ENCODE measurements at places on chromosomes 5 and 9.

DNA sequence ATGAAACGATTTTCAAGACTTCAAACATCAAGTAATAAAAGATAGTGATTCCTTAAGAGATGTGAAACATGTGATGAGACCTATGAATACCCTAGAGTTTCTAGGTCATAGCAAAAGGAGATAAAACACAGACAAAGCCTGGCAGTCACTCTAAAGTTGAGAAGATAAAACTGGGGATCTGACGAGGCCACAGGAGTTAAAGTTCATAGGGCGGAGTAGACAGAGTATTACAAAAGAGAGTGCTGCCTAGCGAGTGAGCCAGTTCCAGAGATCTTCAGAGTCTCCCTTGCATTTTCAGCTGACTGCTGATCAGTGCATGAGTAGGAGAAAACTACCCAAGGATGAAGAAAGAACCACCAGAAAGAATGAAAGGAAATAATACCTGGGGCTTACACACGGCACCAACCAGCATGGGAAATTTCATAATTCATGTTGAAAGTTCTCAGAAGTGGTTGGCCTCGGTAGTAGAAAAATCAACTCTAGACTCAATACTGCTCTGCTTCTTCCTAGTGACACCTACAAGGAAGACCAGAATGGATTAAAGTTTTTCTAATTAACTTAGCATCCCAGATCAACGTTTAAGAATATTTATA is 30.4 kb downstream of the FBXO4 start:
- DNase-seq: no peak

GRCh38 chr5:133041157-133041784 is 10.5 kb upstream of the HSPA4 start:
- no peak for DNase-seq

- DNase-seq: no peak
Observed at GRCh38 chr5:131068076-131068475, 97.0 kb downstream of the HINT1 start.

DNA sequence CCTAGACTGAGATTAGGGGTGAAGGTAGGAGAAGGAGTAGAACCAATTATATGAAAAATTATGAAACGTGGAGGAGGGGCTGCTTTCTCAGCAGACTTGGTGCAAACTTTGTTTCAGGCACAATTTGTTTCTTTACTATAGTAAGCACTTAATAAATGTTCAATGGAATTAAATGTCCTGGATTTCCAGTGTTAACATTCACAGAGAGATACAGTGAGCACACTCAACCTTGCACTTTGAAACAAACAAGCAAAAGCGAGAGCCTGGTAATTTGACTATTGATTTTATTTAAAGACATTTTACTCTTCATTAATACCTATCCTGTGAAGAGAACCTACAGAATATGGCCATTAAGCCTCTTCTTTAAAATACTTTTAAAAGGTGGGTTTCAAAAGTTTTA is 933 bp downstream of the LECT2 start:
- DNase-seq: no peak

GRCh38 chr5:124961521-124961920 is 215.1 kb upstream of the ZNF608 start:
- no peak for DNase-seq

DNA sequence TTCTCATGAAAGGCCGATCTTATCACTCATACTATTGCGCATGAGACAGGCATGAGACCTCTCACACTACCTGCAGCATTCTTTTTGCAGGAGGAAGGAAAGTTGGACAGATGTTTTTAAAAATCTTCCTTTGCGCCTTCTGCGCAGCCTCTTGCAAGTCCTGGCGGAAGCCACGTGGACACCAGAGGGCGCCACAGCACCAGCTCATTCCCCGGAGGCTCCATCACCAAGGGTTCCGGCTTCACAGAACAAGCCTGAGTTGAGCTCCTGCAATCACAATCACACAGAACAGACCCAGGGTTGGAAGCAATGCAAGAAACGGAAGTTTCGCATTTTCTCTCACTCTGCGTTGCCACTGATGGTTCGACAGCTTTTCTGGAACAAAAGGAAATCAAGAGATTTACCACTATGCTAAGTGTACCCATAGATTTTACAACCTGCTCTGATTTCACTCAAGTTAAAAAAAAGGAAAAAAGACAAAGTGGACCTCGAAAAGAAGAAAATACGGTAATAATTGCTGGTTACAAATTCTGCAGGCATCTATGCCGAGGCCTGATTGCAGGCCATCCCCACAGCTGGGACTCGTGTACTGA is 304.7 kb upstream of the MSX2 start:
- DNase-seq: peak; percentile 63

DNA sequence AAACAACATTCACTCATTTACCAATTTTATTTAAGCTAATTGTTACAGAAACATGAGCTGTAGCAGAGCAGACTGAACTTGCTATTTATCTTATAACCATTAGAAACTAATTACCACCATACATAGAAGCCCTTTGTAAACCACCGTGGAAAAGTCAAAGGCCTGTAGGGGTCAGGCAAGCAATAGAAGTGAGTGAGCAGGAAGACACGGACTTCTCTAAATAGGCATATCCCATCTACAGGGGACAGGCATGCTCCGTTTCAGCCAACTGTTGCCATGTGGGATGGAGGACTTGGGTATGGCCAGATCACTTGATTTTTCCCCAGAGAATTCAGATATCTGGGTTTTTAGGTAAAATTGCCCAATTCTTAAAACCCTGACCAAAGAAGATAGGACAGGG is 44.8 kb downstream of the PRRC1 start:
- DNase-seq: no peak

- no peak for DNase-seq
Observed at GRCh38 chr5:162392336-162392735, 324.8 kb downstream of the GABRG2 start.

- no peak for DNase-seq
Observed at GRCh38 chr9:125525921-125526631, 180.9 kb downstream of the MAPKAP1 start.

- DNase-seq: no peak
Observed at GRCh38 chr5:103487218-103487617, 75.4 kb downstream of the NUDT12 start.

Measured in stimulated activated CD4-positive, alpha-beta T cell treated with anti-CD3 and anti-CD28 coated beads, Interleukin-15, amount 100 ng/mL, for 1 hour (primary cell).